ENCODE measurements at places on chromosomes 3 and 15.

GRCh38 chr3:22959593-22959992 lies 243.5 kb upstream of the UBE2E2 start:
- peak; percentile 4 for DNase-seq

- no peak for DNase-seq
Measured at GRCh38 chr3:195140816-195141793, 129.9 kb downstream of the XXYLT1 start.

DNA sequence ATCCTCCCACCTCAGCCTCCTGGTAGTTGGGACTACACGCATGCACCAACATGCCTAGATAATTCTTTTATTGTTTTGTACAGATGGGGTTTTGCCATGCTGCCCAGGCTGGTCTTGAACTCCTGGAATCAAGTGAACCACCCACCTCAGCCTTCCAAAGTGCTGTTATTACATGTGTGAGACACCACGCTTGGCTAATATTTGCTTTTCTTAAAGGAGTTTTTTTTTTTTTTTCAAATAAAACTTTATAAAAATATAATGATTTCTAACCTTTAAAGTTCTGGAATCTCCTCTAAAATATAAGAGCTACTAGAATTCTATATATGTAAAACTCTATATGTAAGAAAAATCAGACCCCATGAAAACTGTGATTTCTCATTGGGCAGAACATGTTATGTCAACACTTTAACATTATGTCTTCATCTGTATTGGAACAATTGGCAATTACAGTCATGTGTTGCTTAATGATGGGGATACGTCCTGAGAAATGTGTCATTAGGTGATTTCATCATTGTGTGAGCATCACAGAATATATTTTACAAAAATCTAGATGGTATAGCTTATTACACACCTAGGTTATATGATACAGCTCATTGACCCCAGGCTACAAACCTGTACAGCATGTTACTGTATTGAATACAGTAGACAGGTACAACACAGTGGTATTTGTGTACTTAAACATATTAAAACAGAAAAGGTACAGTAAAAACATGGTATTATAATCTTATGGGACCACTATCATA lies 377.0 kb downstream of the PLCL2 start:
- DNase-seq: no peak

GRCh38 chr3:39433642-39434041 lies 27.1 kb downstream of the RPSA start:
- no peak for DNase-seq

DNA sequence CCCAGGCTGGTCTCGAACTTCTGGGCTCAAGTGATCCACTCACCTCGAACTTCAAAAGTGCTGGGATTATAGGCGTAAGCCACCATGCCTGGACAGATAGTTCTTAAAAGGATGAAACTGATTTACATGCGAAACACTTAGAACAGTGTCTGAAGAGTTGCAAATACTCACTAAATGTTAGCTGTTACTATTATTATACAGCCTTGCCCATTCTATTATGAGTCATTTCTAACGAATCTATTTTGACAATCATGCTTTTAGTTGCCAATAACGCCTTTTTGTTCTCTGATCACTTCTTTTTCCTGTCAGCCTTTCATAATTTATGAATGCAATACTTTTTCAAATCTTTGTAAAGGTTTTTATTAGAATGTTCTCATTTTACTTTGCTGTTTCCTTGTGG lies 112.7 kb downstream of the SNRK start:
- DNase-seq: no peak

DNA sequence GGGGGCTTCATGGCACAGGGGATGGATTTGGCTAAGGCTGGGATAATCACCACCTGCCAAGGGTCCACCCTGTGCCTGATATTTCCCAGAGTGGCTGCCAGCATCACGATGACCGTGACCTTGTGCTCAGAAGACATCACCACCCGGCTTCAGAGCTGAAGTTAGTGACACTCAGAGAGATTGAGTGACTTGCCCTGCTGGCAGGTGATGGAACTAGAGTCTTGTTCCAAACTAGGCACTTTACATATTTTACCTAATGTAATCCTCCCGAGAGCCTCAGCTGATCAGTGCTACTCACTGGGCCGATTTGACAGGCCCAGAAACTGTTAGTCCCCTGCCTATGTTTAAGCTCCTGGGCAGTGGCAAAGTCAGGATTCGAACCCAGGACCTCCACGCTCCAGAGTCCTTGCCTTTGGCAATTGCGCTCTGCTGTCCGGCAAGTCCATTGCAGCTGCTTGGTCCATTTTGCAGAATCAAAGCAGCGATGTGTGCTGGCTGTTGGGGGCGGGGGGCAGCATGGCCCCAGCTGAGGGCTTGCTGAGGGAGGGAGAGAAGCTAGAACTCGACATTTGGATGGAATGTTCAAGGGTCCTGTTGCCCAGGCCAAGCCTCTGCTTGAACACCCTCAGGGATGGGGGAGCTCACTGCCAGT lies 74.8 kb upstream of the GATA2 start:
- DNase-seq: peak; percentile 58

DNA sequence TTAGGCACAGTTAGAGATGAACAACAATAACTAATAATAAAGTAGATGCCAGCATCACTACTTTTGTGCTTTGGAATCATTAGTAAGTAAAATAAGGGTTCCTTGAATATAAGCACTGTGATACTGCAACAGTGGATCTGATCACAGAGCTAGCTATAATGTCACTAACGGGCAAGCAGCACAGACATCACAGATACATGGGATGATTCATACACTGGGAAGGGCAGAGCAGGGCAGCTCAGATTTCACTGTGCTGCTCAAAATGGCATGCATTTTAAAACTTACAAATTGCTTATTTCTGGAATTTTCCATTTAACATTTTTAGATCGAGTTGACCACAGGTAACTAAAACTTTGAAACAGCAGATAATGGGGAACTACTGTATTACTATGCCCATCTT lies 476.6 kb downstream of the FHIT start:
- no peak for DNase-seq

DNA sequence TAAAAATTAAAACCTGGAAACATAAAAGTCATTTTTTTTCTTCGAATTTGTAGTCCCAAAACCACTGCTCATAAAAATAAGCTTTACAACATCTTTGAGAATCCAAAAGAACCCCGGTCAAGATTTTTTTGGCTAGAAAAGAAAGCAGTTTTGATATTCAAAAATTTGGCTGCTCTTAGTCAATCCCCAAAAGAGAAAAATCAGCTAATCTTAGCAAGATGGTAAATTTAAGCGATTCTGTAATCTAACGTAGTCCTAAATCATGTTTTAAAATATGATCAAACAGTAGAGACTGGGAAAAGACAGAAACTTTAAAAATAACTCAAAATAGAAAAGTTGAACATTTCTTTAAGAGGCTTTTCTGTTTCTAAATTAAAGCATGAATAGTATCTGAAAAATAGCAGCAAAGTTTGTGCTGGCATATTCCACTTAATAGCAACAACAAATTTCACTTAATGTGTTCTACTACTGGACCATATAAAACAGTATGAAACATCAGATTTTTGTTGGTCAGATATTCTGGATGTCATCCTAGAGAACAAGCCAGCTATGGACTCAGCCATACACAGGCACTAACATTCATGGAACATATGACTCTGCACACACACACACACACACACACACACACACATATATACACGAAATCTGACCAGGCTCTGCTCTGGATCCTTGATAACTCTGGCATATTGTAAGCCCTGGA lies 19.1 kb upstream of the NR2F2 start:
- no peak for DNase-seq

GRCh38 chr3:35641331-35641730 lies 2.0 kb downstream of the ARPP21 start:
- no peak for DNase-seq
